Stimulated activated CD4-positive, alpha-beta T cell treated with anti-CD3 and anti-CD28 coated beads, Interleukin-12 subunit alpha, Interleukin-12 subunit beta, amount 100 ng/mL, for 24 hours (primary cell): ENCODE measurements at places on chromosomes 3 and 15.

GRCh38 chr3:14410106-14410502, 7.7 kb downstream of the SLC6A6 start:
- DNase-seq = no peak

DNA sequence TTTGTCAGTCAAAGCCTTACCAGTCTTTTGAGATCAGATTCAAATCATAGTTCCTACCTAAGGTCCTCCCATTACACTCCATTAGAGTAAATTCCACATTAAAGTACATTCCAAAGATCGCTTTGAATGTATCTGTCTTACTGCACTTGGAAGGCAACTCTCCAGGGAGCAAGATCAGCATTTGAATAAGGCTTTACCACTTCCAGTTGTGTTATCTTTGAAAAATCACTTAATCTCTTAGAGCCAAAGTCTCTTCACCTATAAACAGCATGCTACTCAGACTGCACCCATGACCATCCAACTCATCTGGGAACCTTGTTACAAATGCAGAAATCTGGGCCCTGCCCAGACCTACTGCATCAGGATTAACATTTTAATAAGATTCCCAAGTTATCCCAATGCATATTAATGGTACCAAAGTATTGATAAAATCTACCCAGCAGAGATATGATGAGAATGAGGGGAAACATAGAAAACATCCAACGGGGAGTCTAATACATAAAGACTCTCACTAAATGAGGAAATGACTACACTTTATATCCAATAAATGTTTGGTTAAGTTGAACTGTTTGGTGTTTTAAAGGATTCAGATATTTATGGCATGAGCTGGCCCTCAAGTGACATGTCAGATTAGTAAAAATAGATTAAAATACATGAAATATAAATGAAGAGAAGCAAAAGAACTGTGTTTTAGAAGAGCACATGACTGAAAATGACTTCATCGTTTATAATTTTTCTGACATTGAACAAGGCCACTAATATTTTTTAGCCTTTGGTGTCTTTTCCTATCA, 75.9 kb downstream of the TNIK start:
- no peak for DNase-seq

DNA sequence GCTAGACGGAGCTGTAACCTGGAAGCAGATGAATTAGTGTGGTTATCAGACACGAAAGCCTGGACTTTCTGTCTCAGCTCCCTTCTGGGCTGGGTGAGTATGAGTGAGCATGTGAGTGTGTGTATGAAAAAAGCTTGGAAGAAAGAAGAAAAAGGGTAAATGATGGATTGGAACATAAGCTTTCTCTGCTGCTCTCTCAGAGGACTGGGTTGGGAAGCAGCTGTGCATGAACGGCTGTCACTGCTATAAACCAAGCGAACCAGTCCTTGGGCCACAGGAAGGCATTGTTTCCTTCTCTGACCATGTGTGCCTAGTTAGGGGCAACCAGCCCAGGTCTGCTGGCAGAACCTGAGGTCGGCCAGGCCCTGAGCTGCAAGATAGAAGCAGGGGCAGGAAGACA, 37.0 kb downstream of the UMPS start:
- DNase-seq = no peak

- no peak for DNase-seq
Measured at GRCh38 chr15:28890711-28891495, 5.1 kb downstream of the APBA2 start.

DNA sequence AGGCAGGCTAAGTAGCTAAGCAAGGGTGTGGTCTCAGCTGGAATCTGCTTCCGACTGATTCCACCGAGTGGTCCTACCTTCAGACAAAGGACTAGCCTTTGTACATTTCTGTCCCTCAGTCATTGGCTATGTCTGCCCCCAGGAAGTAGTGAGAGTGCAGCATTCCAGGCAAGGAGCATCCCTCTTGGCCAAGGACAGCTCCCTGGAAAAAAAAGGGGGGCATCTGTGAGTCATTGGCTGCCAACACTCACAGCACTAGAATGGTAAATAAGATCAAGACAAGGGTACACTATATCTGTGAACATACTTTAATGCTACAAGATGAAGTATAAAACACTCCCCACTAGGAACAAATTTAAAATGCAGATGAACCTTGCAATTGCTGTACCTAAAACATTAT, 66.8 kb downstream of the STAC start:
- DNase-seq = no peak

DNA sequence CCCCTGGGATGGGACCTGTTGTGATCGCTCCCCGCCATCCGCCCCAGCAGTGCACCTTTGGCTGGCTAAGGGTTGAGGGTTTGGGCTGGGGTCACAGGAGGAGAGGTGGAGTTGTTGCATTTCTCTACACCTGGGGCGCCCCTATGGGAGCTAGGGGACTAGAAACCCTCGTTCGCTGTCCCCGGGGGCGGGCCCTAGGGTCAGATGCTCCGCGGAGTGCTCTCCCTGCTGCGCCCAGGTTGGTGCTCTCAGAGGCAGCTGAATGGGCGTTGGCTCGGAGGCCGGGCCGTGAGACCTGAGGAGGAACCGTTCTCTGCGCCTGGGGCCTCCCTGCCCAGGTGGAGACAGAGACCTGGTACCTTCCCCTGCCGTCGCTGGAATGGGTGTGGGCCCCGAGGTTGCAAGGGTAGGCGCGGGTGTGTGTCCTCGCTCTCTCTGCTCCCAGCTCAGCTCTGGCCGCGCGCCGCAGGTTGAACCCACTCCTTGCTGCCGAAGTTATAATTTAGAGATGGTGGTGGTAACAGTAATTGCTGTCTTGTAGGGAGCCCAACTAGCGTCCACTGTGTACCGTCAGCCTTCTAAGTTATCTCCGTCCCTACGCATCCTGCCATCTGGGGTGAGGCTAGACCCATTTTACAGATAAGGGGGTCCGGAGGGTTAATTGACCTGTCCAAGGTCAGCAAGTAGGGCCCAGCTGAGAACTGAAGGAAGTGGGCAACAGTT, 965 bp downstream of the FLNB start:
- DNase-seq = peak; percentile 20

DNA sequence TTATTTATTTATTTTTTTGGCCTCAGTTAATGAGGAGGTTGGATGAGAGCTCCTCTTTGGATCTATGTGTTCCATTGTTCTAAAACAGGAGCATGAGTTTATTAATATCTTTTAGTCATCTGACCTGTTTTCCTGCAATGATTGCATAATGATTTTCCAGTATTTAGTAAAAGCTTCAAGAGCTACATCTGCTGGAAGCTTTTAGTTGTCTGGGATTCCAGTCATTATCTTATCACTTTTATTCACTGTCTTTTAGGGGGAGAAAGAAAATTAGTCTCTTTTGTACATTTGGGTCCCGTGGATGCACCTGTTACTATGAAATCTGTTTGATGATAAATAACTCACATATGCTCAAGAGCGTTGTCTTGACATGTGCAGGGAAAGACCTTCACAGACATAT, 1270.0 kb downstream of the ROBO1 start:
- DNase-seq = no peak

DNA sequence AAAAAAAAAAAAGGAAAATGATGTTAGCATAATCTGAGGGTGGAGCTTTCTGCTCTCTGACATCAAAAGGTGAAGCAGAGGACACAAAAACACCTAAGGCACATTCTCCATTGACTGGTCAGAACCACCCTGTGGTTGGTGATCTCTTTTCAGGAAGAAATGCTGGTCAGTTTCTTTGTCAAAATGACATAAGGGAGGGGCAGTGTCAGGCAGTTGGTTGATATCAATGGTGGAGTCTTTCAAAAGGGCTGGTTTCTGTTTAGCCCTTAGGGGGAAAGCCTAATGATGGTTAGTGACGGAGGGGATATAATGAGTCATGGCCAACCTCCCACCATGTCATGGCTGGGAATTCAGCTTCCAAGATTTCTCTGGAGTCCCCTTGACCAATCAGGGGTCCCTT, 185.9 kb upstream of the GBE1 start:
- DNase-seq = no peak

DNA sequence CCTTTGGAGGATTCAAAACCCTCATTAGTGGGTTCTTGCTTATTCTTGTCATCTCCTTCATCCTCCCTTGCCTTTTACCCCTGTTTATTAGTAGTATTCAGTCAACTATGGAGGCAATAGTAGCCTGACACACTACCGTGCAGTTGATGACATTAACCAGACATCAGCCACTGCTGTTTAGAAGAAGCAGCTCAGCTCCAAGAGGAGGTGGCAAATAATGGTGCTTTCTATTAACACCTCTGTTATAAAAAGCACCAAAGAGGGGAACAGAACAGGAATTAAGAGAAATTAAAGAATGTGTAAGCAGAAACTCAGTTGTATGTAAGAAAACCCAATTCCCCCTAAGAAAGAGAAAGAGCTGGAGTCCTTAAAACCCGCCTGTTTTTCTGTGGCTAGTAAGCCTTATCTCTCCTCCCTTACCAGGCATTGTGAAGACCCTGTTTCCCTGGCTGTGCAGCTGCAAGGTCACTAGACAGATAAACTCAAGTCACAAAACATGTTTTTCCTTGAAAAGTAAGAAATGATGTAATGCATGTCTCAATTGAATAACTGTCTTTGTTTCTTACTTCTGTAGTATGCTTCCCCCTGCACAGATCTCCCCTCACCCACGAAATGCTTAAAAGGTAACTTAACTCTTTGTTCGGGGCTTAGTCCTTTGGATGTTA, 21.2 kb downstream of the CCR4 start:
- DNase-seq = no peak

- DNase-seq = no peak
Measured at GRCh38 chr3:88385090-88385489, 235.3 kb downstream of the C3orf38 start.
